MCF 10A (cell line): ENCODE measurements at places on chromosomes 5 and 9. TPM values are rescaled to one million over a fixed set of nuclear protein-coding genes. Genes with fewer than 3 reads are reported as not detected.

Gene TCERG1
- 128 and 134 TPM in 2 replicates for total RNA-seq

Gene KCNN2
- total RNA-seq: not detected in 2 replicates

Gene LYRM7
- 18.2 and 21.6 TPM in 2 replicates for total RNA-seq

Gene PCDHB2
- total RNA-seq: 2.4 and 2.6 TPM in 2 replicates

Gene GNPDA1
- 36.1 and 60.9 TPM in 2 replicates for total RNA-seq

Gene KCNV2
- total RNA-seq: not detected in 2 replicates

Gene FBXL7
- total RNA-seq: not detected in 2 replicates

Gene SOX30
- 0.15 TPM in 1 of 2 replicates, not detected in the other for total RNA-seq

Gene CDX1
- total RNA-seq: not detected in 2 replicates

Gene CDC14B
- 7.0 and 9.3 TPM in 2 replicates for total RNA-seq

DNA sequence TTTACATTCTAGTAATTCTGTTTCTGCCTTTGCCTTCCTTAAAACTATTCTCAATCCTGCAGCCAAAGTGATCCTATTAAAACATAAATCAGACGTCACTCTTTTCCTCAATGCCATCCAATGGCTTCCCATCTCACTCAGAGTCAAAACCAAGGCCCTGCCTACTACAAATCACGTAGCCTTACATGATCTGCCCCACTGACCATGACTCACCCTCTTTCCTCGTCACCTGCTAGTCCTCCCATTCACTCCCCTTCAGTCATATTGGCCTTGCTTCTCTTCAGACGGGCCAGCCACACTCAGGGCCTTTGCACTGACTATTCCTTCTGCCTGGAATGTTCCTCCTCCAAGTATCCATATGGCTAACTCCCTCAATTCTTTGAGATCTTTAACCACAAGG is 39.0 kb upstream of the DMXL1 start:
- DNase-seq: peak; percentile 43

DNA sequence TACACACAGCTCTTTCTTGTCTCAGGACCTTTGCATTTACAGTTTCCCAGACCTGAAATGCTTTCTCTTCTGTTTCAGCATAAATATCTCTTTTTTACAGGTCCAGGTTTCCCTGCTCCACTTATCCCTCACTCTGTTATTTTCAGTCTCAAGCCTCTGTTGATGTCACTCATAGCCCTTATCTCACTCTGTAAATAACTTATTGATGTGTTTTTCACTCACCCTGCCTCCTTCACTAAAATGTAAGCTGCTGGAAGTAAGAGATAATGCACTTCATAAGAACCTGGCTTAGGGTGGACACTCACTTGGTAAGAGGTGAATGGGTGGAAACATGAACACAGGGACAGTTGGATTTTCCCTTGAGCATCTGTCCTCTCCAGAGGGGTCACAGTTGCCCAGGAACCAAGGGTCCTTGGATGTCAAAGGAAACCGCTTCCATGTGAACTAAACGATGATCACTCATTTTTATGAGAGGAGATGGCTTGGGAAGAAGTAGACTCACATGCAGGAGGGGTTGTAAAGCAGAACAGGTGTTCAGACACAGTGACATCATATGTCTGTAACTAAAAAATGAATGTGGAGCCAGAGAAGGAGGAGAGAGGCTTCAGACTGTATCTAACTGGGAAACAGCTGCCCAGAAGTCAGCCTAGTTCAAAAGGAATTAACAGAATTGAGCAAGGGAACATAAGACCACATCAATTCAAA is 5.5 kb upstream of the HTR4 start:
- no peak for DNase-seq

DNA sequence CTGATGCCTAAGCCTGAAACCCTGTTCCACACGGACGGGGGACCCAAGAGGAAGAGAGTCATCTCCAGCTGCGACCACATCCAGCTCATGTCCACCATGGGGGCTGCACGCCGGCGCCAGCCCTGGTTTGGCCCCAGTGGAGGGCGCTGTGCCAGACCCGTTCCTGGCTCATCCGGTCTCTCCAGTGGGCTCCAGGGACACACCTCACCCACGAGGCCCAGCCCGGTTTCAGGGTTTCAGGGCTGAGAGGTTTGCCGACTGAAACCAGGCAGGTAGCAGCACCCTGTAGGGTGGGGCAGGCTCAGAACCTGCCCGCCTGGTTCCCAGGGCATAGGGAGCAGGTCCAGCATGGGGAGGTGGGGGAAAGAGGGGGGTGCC is 71.4 kb upstream of the STXBP1 start:
- no peak for DNase-seq

- DNase-seq: no peak
Observed at GRCh38 chr5:94024101-94024500, 282.7 kb upstream of the POU5F2 start.

DNA sequence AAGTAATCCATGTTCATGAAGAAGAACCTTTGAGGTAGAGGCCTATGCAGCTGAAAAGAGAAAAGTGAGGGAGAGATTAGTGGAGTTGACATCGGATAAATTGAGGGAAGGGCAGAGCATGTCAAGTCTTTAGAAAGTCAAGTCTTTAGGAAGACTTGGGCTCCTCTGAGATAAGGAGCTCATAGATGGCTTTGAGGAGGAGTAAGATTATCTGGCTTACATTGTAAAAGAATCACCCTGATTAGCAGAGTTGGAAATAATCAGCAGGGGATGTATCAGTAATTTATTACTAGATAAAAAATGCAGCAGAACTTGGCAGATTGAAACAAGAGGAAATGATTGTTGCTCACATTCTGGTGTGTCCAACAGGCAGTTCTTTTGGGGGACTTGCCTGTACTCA is 727.2 kb upstream of the WWC1 start:
- no peak for DNase-seq

GRCh38 chr9:117480253-117480652 is 65.4 kb upstream of the ASTN2 start:
- DNase-seq: peak; percentile 42

- DNase-seq: no peak
Observed at GRCh38 chr9:2420543-2420942, 201.0 kb upstream of the VLDLR start.

- DNase-seq: peak; percentile 26
Observed at GRCh38 chr5:60960591-60960990, 15.6 kb downstream of the NDUFAF2 start.

DNA sequence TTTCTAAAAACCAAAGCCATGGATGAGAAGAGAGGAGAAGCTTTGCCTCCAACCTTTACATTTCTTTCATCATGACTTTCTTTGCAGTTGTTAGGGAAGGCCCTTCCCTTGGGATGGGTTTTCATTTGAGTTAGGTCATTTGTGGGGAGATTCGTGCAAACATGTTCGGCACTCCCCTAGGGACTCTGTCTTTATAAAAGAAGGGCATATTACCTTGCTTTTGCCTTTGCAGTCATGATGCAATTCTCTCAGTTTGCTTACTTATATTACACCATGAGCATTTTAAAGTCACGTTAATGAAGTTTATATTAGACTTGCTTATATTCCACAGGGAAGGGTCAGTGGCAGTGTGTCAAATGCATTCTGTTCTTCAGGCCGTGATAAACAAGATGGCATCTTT is 289.3 kb upstream of the WWC1 start:
- DNase-seq: no peak

DNA sequence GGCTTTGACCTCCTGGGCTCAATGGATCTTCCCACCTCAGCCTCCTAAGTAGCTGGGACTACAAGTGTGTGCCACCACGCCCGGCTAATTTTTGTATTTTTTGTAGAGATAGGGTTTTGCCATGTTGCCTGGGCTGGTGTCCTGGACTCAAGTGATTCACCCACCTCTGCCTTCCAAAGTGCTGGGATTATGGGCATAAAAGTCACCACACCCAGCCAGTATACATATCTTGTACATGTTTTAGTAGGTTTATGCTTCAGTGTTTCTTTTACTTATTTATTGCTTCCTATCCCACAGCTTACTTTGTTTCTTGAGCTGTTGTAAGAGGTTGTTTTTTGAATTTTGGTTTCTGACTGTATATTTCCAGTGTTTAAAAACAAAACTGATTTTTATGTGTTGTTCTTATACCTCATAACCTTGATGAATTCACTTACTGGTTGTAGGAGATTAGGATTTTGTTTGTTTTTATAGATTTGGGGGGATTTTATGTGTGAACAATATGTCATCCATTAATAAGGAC is 12.9 kb downstream of the FBXW5 start:
- no peak for DNase-seq

DNA sequence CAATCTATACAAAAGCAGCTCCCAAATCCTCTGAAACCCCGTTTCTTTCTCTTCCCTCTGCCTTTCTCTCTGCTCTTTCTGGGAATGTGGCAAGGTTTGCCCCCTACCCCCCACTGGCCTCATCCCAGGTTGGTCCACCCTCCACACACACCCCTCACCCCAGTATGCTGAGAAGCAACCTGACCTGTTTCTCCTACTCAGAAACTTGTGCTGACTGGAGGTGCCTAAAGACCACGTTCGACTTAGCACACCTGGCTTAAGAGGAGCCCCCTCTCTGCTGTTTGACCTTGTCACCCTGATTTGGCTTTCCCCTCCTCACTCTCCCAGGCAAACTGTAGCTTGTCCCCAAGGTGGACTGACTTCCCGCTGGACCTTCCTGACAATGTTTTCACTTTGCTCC is 1.1 kb upstream of the SEPTIN8 start:
- DNase-seq: no peak

DNA sequence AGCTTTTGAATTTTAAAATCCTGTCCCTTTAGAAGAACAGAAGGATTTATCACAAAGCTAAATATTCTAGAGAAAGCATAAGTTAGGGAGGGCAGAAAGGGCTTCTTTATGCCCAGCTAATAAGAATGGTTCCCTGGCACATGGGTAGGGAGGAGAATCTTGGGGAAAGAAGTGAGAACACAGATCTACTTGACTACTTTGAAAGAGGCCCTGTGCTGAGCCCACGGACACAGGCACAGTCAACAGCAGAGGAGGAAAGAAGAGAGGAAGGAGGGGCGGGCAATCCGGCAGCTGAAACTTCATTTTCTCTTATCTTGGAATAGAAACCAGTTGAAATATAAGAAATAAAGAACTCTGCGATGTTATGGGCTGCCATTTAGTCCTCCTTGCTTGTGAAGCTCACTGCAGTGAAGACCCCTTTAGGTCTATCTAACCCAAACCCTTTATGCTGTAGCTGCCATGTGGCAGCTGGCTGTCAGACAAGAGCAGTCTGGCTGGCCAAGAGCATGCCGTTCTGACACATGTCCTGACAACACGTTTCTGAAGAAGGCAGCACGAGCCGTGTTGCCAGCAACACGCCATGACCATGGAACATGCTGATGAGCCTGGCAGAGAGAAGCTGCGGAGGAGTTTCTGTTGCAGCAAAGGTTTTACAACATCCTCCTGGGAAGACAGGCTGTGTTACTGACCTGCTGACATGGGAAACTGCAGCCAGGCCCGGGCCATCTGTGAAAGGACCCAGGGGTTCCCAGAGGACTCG is 34.2 kb downstream of the ABLIM3 start:
- DNase-seq: no peak

DNA sequence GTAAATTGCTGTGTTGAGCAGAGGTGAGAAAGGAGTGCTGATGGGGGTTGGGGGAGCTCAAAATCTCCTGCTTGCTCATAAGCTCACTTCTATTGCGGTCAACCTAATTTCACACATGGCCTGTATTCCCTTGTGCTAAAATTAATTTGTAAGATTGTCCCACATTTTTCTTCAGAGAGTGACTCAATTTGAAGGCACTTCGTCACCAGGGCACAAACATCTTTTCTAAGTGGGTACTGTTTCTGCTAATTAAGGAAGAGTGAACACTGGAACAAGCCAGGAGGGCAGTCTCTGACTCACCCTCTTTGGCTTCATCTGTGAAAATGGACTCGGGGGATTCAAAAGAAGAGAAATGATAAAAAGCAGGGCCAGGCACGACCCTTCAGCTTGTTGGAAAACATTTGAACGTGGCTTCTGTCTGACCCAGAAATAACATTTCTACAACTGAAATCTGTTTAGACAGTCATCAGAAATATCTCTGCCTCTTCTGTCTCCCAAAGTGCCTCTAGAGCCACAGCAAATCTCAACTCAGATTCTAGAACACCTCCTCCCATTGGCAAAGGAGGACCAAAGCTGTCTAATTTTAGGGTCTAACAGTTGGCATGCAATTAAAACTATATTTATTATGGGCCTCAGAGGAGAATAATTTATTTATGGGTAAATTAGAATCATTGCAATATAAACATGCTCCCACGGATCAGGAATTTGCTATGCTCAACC is 49.8 kb downstream of the FEM1C start:
- DNase-seq: no peak

GRCh38 chr5:81553567-81554212 is 159.8 kb upstream of the ACOT12 start:
- DNase-seq: no peak

GRCh38 chr5:56450766-56451165 is 217.6 kb upstream of the ANKRD55 start:
- no peak for DNase-seq

- no peak for DNase-seq
Observed at GRCh38 chr5:147830035-147830434, 1.4 kb downstream of the SPINK1 start.

DNA sequence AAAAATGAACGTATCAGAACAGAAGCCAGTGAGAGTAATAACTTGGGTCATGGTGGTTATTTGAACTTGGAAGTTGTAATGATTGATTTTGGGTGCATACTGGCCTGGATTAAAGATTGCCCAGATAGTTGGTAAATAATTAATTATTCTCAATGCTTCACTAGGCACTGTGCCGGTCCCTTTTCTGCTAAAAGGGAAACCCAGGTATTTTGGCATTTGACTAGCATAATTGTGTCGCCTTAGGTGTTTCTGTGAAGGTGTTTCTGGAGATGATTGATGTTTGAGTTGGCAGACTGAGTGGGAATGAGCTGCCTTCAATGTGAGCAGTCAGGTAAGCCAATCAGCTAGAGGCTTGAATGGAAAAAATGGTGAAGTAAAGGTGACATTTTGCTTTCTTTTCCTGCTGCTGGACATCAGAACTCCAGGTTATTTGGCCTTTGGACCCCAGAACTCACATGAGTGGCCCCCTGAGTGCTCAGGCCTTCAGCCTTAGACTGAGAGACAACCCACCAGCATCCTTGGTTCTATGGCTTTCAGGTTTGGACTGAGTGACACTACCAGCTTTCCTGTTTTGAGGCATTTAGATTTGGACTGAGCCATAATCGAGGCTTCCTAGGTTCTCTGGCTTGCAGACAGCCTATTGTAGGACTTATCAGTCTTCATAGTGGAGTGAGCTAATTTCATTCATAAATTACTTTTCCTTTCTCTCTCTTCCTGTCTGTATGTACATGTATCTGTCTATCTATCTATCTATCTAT is 120.7 kb upstream of the PAPPA start:
- no peak for DNase-seq

DNA sequence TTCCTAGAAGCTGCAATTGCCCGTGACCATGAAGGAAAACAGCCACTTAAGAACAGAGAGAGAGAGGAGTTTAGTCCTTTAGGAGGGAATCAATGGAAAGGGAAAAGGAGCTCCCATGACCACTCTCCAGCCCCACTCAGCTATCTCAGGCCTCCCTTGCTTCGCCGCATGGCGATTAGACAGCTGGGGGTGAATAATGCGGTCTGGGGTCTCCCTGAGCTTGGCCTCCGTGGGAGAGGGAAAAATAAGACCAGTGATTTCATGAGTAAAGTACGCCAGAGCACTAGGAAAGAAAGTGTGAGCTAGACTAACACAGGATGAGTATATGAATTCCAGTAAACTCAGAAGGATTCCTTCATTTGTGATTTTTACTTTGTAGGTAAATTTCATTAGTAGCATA is 180.3 kb downstream of the TRIO start:
- no peak for DNase-seq
